ENCODE measurements at places on chromosomes 6 and 20.
A peak's percentile ranks its signal among the peaks of the same experiment; 100 is the strongest.

DNA sequence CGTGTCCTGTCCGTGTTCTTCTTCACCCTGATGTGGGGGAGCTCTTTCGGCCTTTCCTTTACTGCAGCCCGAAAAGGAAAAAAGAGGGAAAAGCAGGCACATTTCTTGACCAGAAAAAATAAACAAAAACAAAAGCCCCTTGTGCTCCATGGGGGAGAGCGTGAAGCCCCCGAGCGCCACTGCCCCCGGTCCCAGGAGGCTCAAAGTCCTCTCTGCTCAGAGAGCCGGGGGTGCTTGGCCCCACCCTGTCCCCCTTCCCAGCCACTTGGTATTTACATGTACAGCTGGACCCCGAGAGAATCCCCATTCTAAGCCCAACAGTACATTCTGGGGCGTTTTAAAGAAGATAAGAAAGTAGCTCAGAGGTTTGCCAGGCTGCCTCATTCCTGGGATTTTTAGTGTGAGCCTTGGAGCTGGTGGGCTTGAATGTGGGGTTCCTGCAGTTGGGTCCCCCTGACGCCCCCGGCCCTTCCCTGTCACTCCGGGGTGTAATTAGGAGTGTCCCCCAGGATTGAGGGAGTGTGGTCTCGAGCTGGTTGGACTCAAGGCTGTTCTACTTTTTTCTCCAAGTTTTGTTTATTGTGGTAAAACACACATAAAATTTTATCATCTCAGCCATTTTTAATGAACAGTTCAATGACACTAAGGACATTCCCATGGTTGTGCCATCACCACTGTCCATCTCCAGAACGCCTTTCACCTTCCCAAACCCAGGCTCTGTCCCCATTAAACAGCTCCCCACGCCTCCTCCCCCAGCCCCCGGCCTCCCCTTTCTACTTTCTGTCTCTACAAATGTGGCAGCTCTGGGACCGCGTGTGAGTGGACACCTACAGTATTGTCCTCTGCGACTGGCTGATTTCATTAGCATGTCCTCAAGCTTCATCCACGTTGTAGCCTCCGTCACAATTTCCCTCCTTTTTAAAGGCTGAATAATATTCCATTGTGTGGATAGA is 55.7 kb upstream of the BHLHE23 start:
- DNase-seq, result no peak

DNA sequence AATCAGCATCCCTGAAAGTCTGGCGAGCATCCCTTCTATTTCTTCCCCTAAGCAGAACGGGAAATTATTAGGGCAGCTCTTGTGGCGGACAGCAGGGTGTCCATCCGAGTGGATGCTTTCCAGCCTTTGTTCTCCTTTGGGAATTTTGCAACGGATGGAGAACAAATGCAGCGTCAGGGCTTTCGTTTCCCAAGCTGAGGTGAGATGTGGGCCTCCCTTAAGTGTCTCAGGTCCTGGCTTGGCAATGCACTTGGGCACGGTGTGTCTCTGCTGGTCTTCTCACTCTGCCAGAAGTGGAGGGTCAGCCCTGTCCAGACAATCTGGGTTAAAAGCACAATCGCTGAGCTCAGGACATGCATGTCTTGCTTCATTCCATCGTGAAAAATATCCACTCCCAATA is 43.5 kb downstream of the FOXA2 start:
- no peak for DNase-seq

GRCh38 chr6:52573295-52573694 is 3.6 kb downstream of the TRAM2 start:
- no peak for DNase-seq

- DNase-seq, result no peak
These were observed 38.6 kb downstream of the PREX1 start for GRCh38 chr20:48789185-48789668.

DNA sequence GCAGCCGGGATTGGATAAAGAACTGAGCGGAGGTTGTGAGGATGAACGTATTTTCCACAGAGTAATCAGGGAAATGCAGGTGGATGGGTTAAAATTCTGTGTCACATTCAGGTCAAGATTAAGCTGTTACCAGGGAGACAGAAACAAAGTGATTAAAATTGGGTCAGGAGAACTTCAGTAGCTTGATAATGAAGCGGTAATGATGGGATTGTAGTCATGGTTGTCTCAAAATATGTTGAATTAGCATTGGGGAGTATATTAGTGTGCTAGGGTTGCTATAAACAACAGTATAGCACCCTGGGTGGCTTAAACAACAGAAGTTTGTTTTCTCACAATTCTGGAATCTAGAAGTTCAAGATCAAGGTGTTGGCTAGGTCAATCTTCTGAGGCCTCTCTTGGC is 155.5 kb downstream of the GJA1 start:
- DNase-seq, result no peak

- DNase-seq, result no peak
These were observed 500.1 kb downstream of the EPM2A start for GRCh38 chr6:145235207-145235606.

GRCh38 chr20:59933296-59933848 is at the start of gene SYCP2:
Gene SYCP2, minus strand, starts transcription at chr20:59933637. Its CDS starts 11,224 bp downstream, at chr20:59922413.
- peak; percentile 18 for DNase-seq

- DNase-seq, result no peak
These were observed 61.2 kb downstream of the TNFAIP3 start for GRCh38 chr6:137928286-137928685.

DNA sequence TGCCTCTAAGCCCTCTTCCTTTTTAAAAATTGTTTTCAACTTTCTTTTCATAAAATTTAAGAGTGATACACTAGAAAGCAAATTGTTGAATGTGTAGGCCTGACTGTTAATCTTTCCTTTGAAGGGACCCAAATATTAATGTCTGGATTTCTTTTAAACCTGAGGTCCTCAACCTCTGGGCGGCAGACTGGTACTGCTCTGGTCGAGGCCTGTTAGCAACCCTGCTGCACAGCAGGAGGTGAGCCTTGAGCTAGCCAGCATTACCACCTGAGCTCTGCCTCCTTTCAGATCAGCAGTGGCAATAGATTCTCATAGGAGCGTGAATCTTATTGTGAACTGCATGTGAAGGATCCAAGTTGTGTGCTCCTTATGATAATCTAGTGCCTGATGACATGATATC is 191.2 kb downstream of the MANEA start:
- no peak for DNase-seq

DNA sequence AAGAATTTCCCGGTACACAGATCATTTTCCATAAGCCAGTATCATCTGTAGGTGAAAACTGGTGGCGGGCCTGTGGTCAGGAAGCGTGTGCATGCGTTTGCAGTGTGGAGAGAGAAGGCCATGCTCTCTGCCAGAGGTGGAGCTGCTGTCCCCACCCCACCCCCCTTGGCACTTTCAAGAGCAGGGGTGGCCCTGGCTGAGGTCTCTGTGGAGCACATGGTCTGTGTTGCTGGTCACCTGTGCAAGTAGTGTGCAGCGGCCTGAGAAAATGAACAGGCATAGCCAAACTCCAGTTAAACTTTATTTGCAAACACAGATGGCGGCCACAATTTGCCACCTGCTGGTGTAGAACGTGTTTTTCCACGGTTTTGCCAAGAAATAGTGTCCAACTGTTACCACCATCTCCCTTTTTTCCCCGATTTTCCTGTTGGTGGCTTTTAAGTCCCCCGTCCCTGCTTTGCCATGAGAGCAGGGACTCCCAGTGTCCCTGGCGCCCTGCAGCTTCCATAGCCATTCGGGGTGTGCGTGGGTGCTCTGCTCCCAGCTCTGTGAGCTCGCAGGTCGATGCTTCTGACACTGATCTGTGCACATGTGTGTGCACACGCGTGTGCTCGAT is 2.5 kb downstream of the ADRM1 start:
- no peak for DNase-seq

DNA sequence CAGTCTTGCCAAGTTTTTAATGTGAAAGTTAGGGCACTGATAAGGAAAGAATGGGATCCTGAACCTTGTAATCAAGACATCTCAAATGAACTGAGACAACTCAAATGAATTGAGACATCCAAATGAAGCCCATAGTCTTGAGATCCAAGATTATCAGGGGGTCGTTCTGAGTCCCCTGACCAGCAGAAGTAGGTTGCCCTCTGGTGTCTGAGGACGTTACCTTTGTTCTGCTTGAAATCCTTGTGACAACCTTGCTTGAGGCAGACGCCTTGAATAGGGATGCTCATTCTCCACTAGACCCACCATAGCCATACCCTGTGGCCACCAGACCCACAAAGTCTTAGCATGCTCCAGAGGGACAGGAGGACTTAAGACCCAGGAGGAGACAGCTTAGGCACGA is 37.7 kb downstream of the ZBTB9 start:
- DNase-seq, result no peak

- no peak for DNase-seq
These were observed 135.8 kb upstream of the PRSS16 start for GRCh38 chr6:27111743-27112142.

DNA sequence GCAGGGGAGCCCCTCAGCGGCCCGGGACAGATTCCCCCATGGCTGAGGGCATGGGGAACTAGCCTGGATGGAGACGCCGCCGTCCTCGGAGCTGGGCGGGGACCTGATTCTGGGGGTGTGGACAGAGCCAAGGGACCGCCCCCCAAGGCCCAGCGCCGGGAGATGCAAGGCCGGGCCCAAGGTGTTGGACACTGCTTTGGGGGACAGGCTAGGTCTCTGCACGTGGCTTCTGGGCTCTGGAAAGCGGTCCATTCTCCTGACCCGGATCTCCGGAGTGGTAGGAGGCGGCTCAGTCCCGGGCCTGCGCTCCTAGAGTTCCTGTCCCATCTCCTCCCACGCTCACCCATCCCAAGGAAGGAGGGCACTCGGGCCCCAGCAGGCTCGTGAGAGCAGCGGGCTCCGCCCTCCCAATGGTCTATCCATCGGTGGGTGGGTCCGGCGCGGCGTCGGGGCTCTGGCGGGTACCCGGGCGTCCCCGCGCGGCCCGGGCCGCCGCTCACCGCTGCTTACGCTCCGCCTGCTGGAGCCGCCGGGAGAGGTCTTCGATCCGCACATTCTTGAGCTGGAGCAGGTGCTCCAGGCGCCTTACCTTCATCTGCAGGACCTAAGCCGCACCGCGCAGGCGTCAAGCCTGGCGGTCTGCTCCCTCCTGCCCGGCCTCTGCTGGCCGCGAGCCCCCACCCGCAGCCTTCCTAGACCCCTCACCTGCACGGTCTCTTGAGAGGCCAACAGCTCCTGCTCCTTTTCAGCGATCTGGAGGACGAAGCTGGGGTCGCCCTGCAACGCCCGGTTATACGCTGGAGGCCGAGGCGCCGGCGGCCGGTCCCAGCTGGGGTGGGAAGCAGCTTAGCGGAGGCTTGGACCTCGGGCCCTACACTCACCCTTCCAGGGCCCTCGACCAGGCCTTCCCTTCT is 3.3 kb downstream of the SPEF1 start:
- no peak for DNase-seq

- DNase-seq, result no peak
These were observed 30.6 kb downstream of the FASTKD5 start for GRCh38 chr20:3129094-3129493.

DNA sequence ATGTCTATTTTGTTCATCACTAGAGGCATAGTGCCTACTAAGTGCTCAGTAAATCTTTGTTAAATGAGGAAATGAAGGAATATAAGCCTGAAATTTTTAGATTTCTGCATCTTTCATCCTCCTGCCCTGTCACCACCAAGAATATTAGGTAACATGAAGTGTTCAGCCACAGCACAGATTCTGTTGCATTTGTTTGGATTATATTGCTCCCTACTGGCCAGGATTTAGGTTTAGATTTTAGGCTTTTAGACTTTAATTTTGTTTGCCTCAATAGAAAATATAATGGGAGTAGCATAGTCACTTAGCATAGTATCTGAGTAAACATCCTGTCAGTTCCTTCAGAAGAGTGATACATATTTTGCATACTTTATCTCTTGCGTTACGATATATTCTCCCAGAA is 14.2 kb downstream of the FARS2 start:
- DNase-seq, result no peak

DNA sequence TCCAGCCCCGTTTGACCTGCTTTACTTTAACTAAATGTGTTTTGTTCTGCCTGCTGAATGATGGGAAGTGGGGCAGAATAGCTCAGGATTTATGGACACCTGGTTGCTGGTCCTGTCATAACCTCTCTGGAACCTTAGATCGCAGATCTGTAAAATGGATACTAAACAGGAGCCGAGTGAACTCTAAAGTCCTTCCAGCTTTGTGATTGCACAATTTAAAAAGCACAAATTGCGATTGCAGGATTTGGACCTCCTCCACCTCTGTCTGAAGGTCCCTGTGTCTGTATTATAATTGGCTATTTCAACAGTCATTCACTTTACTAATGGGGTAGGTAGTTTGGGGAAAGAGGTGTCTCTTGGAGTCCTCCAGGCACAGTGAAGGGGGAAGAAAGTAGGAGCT is 220.4 kb downstream of the LY86 start:
- DNase-seq, result no peak

DNA sequence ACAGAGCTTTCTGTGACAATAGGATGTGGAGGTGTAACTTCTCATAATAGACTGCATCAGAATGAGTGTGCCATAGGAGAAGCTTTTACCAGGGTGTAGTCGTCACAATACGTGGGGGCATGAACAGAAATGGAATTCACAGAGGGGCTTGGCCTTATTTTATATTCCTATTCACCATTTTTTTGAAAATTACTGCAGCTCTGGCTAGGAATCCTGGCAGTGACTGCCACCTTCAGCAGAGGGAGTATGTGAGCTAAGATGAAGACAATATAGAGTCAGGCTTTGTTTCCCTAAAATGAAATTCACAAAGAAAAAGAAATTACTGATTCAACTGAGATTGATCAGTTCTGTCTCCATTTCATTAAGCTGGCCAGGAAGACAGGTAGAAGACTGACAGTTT is 13.9 kb downstream of the TOMM6 start:
- no peak for DNase-seq

DNA sequence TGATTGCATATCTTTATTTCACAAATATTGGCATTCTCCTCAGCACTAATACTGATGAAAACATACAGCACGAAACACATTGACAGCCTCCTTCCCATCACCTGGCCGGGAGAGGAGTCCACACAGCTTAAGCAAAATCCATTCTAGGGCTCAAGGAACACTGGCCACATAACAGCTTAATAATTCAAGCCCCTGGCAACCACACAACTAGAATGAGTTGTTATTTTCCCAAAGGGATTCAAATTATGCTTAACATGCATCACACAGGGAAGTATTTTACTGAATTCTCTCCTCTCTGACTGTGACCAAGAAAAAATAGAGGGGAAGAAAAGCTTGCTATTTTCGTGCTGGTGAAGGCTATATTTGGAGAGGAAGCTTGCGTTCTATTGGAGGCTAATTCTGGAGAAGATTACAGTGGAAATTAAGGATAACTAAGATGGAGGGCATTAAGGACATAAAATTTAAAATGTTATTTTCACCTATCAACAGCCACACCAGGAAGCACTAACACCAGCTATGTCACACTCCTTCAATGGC is 198.5 kb downstream of the ADGRG6 start:
- DNase-seq, result no peak

GRCh38 chr20:1392443-1392692 is 486 bp downstream of the FKBP1A start:
- DNase-seq, result no peak

GRCh38 chr6:138017166-138017757 is 90.0 kb downstream of the PERP start:
- DNase-seq, result no peak

DNA sequence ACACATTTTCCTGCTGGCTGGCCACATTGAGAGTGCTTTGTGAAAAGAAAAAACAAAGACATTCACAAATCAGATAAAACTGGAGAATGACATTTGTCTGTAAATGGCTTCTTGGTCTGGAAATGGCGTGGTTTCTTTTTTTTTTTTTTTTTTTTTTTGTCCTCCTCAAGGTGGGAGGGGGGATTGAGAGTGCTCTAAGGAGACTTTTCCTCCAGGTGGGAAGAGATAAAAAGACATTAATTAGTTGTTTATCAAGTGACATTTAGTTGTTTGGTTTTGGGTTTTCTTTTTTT is 40.4 kb downstream of the GNAS start:
- DNase-seq, result no peak

GRCh38 chr6:43934183-43934802 is 164.3 kb downstream of the VEGFA start:
- DNase-seq, result no peak

- no peak for DNase-seq
These were observed 182.8 kb downstream of the PTPRK start for GRCh38 chr6:128337619-128338018.

All from stimulated activated CD4-positive, alpha-beta T cell treated with anti-CD3 and anti-CD28 coated beads, Interleukin-12 subunit alpha, Interleukin-12 subunit beta, amount 100 ng/mL, for 24 hours (primary cell).